Stimulated activated CD4-positive, alpha-beta T cell treated with anti-CD3 and anti-CD28 coated beads, Interleukin-1b, Interleukin-23, amount 100 ng/mL, for 24 hours (primary cell): ENCODE measurements at places on chromosomes 5 and 9.

GRCh38 chr9:97761056-97761598 is 64.0 kb upstream of the XPA start:
- DNase-seq: no peak

GRCh38 chr9:75532233-75533050 is 358.0 kb upstream of the PCSK5 start:
- no peak for DNase-seq

DNA sequence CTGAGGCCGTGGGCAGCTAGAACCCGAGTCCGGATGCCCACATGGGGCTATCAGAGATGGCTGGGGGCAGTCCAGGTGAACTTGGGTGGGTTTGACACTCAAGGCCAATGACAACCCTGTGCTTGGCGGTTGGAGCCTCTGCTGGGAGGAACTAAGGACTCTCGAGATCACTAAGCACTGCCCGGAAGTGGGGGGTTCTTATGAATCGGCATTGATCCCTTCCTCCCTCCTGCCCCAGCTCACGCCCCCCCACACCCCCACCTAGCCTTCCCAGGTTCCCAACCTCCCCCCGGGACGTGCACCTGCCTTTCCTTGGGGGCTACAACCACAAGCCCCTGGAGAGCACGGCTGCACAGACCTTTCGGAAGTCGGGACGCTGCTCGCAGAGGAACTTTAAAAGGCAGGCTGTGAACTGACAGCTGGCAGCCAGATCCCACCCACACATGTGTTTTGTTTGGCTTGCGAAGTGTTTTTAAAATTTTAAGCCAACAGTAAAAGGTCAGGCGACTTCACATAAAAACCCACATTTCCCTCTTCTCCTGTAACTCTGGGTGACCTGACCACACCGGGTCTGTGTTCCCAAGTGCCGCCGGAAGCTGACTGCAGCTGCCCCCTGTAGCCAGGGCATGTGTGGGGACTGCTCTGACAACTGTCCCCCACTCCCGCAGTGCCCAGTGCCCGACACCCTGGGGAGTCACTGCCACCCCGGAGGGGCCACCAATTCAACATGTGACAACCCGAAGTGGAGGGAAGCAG is 5.1 kb upstream of the RALGDS start:
- DNase-seq: no peak

- no peak for DNase-seq
Observed at GRCh38 chr9:98378206-98378780, 122.8 kb upstream of the TBC1D2 start.

DNA sequence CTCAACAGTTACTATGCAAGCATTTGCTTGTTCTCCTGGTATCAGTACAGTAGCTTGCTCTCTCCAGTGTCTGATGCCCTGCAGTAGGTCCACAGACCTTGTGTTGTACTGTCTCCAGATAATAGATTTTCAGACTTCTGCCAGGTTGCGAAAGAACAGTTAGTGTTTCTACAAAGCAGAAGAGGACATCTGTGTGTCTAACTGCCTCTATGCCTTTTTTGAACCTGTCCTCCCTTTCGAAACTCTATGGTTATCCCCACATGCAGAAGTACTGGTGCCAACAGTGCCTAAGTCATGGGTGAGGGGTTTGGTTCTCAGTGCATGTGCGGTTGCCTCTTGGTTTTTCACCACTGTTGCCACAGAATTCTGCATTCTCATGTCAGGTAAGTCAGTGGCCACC is 45.9 kb downstream of the KCNN2 start:
- no peak for DNase-seq

DNA sequence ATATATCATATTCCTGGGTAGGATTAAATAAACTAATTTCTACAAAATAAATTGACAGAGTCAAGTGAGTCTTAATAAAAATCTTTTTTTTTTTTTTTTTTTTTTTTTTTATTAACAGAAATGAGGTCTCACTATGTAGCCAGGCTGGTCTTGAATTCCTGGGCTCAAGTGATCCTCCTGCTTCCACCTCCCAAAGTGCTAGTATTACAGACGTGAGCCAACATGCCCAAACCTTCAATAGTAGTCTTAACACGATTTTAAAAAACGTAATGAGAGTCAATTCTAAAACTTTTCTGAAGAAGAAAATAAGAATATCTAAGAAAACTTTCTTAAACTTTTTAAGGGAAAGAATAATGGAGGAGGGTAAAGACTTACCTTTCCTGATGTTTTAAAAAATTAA is 84.2 kb downstream of the YIPF5 start:
- no peak for DNase-seq

DNA sequence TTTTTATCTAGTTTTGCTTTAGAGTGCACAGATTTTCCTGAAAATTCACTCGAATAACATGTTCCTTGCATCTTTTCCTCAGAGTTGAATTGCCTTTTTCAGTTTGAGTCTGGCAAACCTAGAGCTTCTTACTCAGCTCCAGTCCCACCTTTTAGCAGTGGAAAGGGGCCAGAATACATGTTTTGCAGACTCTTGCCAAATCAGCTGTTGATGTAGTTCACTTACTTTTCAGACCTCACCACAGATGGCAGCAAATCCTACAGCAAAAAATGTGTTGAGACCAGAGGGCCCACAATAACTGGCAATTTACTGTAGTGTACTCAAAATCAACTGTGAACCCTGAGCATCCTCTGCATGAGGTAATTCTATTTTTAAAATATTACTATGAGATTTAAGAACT is 545.2 kb upstream of the ACO1 start:
- DNase-seq: no peak

DNA sequence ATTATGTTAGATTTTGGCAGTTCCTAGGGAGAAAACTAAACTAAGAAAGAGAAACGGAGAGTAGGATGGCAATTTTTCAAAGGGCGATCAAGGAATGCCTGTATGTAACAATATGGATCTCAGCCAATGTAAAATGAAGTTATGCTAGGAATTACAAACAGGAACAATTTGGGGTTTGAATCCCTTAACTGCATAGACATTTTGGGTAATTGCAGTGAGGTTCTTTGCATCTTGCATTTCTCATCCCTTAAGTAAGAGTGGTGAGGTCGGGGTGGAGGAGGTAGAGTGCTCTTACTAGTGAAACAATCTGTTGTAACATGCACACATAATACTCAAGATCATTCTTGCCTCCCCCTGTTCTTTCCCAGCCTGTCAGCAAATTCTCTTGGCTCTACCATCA is 137.6 kb downstream of the NPR3 start:
- DNase-seq: no peak

GRCh38 chr5:135250671-135251070 is 148.4 kb downstream of the MACROH2A1 start:
- no peak for DNase-seq

GRCh38 chr5:10699987-10700386 is 61.0 kb downstream of the DAP start:
- DNase-seq: no peak

- DNase-seq: no peak
Observed at GRCh38 chr5:91443761-91444467, 60.8 kb upstream of the ARRDC3 start.

DNA sequence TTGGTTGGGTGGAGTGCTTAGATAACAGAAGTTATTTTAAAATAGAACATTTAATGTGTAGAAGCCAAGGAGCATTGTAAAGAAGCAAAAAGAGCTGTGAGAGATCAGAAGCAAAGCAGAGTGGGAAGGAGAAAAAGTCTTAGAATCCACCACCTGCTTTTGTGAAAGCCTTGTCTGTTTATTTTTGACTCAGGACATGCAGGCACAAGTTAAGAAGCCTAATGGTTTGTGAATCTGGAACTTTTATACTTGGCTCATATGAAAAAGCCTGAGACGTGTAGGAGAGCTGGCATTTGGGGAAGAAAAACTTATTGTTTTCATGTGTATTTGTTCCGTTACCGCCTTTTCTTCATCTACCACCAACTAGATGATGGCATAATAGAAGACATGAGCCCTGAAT is 38.5 kb upstream of the ITGA2 start:
- DNase-seq: no peak

DNA sequence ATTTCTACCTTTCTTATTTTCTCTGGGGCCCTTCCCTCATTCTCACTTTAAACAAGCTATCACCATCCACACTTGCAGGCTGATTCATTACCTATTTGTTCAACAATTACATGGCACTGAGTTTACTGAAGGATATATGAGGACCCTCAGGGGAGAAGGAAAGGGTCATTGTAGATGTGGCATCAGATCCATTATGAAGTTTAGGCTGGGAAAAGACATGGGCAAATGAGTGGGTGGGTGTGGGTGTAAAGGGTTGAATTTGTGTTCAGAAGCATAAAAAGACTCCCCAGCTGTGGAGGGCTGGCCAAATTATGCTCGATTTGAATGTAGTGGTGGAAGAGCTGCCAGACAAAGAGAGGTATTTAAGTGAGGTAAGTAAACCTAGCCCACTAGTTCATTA is 55.9 kb upstream of the MTAP start:
- no peak for DNase-seq

DNA sequence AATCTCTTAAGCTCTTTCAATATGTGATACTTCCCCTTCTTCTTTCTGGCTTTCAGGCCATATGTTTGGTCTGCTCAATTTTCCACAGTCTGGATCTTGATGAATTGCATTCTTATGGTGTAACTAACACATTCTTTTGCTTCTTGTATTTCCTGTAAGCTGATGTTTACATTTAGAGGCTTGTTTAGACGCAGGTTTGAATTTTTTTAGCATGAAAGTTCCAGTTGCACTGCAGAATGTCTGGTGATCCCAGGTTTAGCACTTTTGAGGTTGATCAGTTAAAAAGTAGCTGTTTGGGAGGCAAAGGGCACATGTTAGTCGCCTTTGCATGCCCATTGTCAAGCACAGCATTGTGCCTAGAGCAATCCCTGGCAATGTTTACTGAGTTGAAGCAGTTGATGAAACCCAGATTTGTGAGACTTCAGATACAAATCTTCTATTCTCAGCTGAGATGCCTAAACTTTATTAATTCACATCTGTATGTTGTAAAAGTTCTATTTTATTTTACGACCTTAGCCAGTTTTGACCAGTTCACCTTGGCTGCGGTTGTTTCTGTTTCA is 59.6 kb upstream of the SPATA31C2 start:
- DNase-seq: no peak

GRCh38 chr5:43036856-43037635 is 3.1 kb downstream of the ANXA2R start:
- no peak for DNase-seq
